NCI-H1417 treated with DMSO at 0.1 percent for 48 hours (cell line): ENCODE measurements at places on chromosomes 12 and 14.

DNA sequence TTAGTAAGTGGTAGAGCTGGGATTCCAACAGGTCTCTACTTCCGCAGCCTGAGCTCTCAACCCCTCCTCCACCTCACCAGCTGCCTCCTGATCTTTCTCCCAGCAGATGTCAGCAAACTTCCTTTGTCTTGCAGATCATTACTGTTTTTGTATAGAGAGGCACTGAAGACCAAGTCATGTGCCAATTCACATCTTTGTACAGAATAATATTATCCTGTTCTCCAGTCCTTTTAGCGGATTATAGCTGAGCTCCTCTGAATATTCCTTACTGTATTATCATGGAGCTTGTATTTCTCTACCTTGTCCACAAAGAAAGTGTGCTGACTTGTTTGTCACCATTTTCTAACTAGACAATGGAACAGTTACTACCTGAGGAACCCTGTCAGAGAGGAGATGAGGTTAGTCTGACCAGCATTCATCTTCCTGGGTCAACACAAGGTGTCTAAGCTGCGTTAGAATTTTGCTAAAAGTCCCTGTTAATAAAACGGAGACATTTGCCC is 142.3 kb upstream of the ARHGAP5 start:
- peak; percentile 52 for DNase-seq

- DNase-seq, result no peak
These were observed 79.6 kb upstream of the SLC38A2 start for GRCh38 chr12:46452061-46452615.

DNA sequence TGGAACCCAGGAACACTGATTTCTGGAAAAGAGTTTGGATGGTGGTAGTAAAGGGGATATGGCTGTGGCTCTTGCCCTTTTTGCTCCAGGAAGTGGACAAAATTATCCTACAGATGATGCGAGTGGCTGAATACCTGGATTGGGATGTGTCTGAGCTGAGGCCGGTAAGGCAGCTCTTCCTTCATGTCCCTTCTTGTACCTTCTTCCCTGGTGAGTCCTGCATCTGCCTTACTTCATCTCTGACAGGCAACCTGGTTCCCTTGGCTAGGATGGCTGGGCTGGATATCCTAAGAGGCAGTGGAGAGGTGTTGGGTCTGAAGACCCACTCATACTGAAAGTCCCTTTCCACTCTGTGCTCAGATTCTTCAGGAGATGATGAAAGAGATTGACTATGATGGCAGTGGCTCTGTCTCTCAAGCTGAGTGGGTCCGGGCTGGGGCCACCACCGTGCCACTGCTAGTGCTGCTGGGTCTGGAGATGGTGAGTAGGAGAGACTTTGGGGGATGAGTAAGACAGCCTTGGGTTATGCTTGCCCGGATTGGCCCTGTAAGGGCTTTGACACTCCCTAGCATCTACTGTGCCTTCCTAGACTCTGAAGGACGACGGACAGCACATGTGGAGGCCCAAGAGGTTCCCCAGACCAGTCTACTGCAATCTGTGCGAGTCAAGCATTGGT is 8.0 kb downstream of the DGKA start:
- no peak for DNase-seq

DNA sequence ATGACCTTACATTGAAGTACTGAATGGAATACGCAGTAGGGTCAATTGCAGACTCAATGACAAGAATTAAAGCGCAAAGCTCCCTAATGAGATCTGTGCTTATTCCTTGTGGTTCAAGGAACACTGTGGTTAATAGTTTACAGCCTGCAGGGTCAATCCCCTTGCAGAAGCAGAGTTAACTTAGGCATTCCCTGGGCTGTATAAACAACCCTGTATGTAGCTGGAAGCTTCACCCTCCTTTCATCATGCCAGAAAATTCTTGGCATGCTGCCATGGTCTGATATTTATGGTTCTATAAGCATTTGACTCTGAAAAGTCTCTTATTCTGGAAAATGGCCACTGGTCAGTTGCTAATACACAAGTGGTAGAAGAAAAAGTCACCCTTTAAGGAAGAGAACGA is 227.7 kb downstream of the NOVA1 start:
- no peak for DNase-seq

GRCh38 chr12:14871247-14871646 is 14.4 kb downstream of the MGP start:
- DNase-seq, result no peak

DNA sequence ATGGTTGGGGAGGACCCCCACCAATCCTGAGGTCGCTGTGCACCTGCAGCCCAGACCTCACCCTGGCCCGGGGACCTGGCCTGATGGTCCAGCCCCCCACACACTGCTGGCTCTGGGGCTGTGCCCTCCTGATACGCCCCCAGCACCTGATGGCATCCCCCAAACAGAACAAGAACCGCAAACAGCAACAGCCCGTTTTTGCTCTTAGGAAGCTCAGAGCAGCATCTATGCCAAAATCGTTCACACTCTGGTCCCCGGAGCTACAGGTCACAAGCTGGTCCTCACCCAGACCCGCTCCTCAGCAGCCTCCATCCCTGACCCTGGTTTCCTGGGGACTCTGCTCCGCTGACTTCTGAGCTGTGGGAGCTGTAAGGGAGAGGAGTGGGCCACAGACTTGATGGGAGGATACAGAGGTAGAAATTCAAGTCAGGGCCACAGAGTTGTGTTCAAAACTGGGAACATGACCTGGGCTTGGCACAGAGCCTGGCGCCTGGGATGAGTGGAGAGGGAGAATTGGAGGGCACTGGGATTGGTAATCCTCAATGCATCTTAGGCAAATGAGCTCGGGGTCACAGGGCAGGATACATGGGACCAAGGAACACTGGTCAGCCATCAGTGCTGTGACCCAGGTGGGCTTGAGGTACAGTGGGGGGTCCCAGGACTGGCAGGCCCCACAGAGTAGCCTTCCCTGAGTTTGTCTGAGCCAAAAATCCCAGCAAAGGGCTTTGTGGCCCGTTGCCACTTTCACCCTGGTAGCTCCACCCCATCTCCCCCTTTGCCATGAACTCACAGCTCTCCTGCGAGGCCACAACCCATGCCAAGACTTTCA is 170.9 kb upstream of the RTL1 start:
- DNase-seq, result no peak

- DNase-seq, result no peak
These were observed 7.0 kb downstream of the CCDC63 start for GRCh38 chr12:110853836-110854235.

DNA sequence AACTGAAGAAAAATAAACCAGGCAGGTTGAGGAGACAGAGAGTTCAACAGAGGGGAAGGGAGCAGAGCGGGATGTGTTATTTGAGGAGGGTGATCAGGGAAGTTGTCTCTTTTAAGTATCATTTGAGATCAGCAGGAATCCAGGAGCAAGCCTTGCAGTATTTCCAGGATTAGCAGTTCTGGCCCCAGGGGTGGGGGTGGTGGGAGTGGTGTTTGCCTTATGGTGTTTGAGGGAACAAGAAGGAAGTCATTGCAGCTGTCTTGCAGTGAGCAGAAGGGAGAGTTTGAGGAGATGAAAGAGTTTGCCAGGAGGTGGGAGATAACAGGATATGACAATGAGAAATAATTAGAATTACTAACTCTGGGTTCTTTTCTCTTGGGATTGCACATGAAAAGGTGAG is 418.6 kb downstream of the NELL2 start:
- DNase-seq, result no peak

DNA sequence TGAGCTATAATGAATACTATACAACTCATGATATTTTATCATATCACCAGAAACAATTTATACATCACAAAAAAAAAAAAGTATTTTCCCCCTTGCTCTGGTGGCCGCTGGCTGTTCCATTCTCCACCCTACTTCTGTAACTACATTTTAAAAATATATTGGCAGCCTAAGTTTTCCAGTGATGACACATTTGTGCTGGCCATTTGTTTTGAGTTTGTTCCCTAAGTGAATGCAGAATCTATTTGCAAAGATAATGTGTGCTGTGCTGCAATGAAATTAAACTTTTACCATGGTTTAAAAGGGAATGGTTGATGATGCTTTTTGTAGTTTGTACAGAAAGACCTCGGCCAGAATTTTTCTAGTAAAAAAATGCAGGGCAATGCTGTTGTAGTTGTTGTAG is 1092.8 kb downstream of the TMTC2 start:
- no peak for DNase-seq

- DNase-seq, result no peak
These were observed 198.0 kb upstream of the EEA1 start for GRCh38 chr12:93127107-93127560.

DNA sequence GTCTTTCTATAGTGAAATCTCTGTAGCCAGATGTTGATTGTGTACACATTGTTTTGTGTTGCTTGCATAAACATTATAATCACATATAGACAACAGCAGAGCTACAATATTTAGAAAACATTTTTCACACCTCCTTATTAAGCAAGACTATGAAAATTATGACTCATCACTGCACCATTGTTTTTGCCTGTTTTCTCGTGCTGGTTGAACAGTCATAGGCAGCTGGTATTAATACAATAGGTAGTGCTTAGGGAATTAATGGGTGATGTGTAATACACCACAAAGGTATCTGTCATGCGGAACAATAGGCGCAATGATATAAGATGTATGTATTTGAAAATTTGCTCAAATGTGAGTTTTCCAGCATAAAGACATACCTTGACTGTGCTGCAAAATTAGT is 449.3 kb downstream of the FOXG1 start:
- DNase-seq, result peak; percentile 99

GRCh38 chr14:36479344-36479743 is 40.7 kb downstream of the NKX2-1 start:
- no peak for DNase-seq

GRCh38 chr14:103408491-103409155 is 23.4 kb downstream of the MARK3 start:
- DNase-seq, result no peak

DNA sequence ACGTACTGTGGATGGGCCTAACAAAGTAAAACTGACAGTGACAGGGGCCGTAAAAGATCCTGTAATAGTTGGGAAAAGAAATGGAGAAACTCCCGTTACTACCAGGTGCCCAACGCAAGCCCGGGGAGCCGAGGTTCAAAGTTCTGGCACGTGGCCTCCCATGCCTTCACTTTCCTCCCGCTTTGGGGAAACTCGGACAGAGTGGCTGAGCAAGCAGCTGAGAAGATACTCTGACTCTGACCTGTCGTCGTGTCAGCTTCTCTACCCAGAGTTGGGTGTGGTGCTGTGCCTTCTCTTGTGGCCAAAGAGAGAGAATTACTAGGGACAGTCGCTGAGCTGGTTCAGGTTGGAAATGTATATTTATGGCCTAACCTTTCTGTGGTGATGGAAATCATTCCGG is 1.7 kb downstream of the B4GALNT3 start:
- DNase-seq, result no peak

GRCh38 chr12:8127138-8127537 is 3.7 kb downstream of the CLEC4A start:
- DNase-seq, result no peak

- no peak for DNase-seq
These were observed 36.9 kb downstream of the ZFC3H1 start for GRCh38 chr12:71626768-71627167.

GRCh38 chr12:68425998-68426397 is 93.8 kb upstream of the MDM1 start:
- no peak for DNase-seq

DNA sequence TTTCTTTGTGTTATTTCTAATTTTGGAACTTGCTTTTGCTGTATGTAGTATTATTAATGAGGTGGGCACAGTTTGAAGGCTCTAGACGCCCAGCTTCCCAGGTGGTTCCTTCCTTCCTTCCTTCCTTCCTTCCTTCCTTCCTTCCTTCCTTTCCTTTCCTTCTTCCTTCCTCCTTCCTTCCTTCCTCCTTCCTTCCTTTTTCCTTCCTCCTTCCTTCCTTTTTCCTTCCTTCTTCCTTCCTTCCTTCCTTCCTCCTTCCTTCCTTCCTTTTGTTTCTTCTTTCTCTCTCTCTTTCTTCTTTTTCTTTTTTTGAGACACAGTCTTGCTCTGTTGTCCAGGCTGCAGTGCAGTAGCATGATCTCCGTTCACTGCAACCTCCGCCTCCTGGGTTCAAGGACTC is 906.7 kb downstream of the AACS start:
- DNase-seq, result no peak

DNA sequence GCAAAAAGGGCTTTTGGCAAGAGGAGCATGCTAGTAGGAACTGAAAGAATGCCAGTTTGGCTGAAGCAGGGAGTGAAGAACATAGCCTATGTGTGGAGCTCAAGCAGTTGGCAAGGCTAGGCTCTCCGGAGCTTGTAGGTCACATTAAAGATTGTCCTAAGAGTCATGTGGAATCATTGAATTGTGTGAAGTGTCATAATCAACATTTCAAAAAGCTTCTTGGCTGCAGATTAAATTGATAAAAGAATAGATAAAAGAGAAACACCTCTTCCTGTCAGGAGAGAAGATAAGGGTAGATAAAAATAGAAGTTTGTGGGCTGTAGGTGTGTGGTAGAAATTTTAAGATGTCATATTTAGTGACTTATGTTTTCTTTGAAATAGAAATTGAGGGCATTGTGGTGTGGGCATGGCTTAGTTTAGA is 36.1 kb downstream of the CPSF6 start:
- DNase-seq, result no peak

DNA sequence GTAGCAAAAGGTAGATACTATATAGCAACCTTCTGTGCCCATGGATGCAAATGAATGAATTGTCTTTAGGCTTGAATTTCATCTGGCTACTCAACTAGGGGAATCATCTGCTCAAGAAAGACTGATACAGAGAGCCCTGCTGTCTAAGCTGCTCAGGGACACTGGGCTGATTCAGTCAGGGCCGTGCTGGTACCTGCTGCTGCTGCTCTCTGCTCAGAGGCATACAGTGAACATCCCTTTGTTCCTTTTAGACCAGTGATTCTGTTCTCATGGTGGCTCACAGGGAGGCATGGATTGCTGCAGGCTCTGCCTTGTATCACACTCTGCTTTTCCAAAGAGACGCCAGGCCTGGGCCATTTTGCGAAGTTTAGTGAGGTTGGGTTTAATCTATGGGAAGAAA is 14.1 kb downstream of the EIF2B2 start:
- DNase-seq, result no peak

DNA sequence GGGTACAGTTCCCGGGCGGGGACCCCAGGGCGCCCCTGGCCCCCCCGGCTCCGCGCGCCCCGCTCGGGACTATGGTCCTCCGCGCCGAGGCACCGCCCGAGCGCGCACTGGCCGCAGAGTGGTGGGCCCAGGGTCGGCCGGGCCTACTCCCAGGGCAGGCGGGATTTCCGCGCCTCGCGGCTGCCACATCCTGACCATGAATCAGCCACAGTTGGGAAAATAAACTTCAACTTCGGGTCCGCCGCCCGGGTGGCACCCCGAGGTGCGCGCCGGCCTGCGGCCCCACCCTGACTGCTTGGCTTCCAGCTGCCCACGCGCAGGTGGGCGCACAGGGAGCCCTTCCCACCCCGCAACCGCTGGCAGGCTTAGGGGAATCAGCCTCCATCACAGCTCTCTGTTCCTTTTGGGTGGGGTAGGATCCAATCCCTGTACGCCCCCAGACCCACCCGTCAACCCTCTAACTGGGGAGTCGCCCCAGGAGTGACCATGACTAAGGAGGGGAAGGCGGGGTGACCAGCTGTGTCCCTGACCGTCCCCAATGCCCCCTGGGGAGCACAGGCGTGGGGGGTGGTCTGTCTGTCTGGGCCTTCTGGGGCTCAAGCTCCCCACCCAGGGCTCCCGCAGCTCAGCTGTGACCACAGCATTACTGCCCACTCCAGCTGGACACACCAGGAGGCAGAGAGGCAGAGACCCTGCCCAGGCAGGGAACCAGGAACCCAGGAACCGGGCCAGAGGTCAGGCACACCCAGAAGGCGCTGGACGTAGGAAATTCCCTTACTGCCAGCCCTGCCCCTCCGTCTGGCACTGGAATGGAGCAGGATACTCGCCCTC is 678 bp downstream of the INF2 start:
- DNase-seq, result no peak
